ENCODE measurements at places on chromosomes 12 and 14.

DNA sequence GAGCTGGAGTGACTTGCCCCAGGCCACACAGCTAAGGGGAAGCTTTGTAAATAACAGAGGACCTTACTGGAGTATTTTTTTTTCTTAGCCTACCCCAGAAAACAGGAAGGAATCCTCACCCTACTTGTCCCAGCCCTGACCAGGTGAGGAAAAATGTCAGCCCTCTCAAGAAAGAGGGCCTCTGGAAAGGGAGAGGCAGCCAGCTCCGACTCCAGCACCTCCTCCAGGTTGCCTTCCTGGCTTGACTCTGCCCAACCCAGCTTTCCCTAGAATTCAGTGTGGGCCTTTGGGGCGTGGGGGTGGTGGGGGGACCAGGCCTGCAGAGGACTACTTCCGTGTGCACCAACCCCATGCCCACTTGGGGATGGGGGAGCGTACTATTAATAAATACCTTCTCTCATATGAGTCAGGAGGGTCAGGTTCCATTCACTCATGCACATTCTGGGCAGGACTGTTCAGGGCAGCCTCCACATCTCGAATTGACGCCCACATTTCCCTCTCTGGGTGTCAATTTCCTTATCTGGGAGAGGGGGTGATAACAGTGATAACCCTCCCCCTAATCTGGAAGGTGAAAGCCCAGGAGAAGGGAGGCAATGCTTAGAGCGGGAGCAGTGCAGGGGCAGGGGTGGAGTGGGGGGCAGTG is 5.2 kb downstream of the RHOF start:
- DNase-seq, result no peak

- DNase-seq, result no peak
Observed at GRCh38 chr14:87261621-87262020, 731.4 kb downstream of the GALC start.

- no peak for DNase-seq
Observed at GRCh38 chr14:53942970-53943750, 13.5 kb downstream of the BMP4 start.

DNA sequence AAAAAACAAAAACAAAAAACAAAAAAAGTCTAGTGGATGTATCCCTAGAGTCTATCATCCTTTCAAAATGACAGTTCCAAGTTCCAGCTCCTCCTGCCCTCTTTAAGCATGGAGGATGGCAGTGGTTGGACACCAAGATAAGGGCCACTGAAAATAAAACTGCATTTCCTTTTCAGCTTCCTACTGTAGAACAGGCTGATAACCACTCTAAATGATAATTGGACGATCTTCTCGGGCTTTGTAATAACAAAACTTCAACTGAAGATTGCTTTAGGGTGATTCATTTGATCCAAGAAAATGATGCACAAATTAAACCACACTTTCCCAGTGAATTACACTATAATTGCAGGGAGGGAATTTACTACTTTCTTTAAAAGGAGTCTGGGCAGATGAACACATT is 42.2 kb upstream of the CRACR2A start:
- no peak for DNase-seq

DNA sequence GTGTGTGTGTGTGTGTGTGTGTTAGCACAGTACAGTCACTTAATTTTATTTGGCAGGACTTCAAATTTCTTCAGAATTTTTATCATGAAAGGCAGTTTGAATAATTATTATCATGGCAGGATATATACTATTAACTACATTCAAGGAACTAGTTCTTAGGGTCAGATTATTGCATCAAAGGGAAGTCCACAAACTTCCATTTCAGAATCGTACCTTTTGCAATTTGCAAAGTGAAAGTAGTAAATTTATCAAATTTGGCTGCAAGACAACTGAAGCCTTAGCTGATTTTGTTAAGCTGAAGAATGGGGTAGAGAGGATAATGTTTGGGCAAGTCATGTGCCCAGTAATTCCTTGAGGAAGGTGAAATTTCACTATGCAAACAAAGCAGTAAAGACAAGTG is 68.2 kb downstream of the PLEKHG7 start:
- no peak for DNase-seq

- no peak for DNase-seq
Observed at GRCh38 chr12:62599854-62600437, 133.3 kb downstream of the MON2 start.

DNA sequence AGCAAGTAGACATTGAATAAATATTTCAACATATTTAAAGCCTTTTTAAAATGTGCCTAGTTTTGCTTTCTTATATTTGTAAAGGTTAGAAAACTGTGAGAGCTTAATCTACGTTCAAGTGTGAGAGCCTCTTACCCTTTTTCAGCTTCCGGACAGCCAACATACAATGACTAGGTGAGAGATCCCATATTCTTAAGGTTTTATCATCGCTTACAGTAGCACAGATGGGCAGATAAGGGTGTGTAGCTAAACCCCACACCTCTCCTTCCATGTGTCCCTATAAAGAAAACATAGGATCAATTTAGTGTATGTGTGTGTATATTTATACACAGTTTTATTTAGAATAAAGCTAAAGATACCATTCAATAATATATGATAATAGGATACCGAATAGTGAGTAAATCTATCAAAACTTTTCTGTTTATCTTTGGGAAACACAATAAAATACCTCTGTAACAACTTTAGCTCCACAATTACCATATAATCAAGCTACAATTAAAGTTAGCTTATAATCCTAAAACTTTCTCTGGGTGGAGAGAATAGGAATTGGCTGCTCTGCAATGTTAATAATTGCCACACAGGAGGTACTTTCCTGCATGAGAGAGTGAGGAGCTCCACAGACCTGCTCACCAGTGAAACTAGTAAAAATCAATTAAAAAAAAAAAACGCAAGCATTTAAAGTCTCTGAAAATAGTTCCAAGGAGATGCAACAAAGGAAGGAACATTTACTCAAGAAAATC is 110.8 kb downstream of the EML5 start:
- no peak for DNase-seq

DNA sequence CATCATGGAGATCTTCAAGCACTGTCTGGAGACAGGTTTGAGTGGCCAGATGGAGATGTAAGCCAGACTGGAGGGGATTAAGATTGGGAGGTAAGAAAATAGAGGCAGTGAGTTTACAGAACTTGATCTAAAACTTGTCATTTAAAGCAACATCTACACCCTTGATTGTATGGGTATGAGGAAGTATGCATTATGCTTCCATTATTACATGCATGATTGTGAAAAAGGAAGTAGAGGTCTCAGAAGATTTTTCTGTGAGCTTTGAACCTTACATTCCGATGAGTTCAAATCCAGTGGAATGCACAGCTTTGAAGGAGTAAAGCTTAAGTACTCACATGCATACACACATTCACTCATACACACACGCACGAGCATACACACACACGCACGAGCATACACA is 550.8 kb downstream of the MED13L start:
- no peak for DNase-seq

- no peak for DNase-seq
Observed at GRCh38 chr12:85820101-85820500, 16.1 kb downstream of the RASSF9 start.

DNA sequence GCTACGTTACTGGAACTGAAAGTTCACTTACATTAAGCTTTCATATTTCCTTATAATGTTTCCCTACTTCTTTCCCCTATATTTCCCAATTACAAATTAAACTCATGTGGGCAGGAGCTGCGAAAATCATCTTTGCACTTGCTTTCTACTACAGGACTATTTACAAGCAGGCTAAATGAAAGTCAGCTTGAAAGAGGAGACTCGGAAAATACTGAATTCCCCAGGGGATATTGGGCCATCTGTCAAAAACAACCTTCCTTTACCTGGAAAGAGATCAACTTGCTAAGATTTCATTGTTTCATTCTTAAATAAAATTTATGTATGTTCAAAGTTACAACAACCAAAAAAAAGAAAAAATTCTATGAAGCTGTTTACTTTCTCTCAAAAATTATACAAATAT is 92.8 kb upstream of the BBS10 start:
- DNase-seq, result no peak

GRCh38 chr12:96143827-96144565 is 50.2 kb upstream of the ELK3 start:
- no peak for DNase-seq

GRCh38 chr12:96578526-96579125 is 89.2 kb downstream of the CFAP54 start:
- no peak for DNase-seq

DNA sequence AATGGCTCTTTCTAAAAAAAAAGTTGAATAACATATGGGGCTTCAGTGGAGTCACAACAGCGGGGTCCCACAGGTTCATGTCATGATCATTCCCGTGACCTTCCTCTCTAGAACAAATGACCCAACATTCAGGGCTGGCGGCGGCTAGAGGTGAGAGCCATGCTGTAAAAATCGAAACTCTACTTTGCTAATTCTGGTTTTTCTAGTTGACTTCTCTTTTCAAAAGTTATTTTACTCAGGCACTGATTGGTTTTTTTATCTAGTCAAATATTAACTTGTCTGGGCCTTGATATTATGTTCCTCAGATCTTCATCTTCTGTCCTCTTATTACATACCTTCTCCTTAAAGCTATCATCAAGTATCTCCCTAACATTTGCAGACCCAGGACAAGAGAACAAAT is 402.9 kb upstream of the SOX5 start:
- no peak for DNase-seq

DNA sequence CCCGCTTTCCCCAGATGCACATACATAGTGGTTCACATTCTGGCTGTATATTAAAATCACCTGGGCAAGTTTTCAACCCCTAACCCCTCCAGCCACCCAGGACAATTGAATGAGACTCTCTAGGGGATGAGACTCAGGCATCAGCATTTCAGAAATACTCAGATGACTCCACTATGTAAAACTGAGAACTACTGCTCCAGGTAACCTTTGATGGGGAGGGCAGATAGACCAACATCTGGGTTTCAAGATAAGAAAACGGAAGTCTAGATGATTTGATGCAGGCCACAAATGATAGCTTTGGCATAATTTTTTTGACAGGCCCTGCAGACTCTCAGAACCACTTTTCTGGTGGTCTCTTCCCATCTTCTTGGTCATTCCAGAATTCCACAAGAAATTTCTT is 341.1 kb downstream of the EMP1 start:
- no peak for DNase-seq

DNA sequence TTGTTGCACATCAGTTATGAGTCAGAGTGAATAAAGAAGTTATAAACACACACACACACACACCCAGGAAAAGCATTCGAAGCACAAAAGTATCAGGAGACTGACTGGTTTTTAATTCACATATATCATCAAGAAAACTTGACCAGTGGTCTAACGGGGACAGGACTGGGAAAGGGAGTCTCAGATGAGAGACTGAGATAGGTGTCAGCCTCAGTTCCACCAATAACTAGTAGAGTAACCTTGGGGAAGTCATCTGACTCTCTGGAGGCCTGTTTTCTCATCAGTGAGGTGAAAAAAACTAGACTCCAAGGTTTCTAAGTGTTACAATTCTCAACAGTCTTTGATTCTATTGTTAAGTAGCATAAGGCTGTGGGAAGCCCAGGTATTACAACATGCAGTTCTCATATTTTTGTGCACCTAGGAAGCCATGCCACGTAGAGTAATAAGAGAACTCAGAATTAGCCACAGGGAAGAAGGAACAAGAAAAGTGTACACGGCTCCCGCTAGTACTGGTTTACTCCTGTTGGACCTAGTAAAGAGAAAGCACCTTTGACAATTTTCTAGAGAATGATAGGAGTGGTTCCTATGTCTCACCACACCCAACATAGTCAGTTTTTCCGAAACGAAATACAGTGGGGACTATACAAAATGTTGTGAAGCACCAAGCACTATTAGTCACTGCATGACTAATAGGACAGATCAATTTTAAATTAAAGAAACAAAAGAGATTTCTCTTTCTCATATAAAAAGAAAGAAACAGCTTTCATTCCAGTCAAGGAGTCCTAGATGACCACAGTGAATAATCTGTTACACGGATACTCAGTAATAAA is 5.0 kb downstream of the PPTC7 start:
- peak; percentile 14 for DNase-seq

DNA sequence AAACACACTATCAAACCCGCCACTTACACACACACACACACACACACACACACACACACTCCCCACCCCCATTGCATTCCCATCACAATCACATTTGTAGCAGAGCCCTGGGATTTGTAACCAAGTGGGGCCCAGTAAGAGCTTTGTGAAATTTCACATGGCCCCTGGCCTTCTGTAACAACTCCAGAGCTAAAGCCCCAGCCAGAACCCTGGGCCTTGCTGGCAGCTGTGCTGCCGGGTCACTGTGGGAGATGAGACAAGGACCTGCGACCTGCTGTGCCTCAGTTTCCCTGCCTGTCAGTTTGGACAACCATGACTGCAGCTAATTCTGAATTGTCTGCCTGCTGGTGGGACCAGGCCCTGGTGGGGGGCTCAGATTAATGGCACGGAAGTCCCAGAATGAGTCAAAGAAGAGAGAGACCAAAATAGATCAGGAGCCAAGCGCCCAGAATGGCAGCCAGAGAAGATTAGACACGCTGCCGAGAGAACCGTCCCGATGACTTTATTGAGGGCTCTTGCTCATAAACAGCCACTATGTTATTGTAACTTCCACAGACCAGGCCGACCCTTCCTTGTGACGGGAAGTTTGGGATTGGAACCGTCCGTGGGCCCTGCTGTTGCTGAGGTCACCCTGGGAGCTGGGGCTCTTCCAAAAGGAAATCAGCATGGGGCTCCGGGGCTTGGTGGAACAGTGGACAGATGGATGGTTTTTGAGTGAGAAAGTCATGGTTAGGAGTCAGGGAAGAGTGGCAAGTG is 123.1 kb downstream of the ZFP36L1 start:
- DNase-seq, result peak; percentile 47
